ENCODE measurements at places on chromosomes 16 and 17. TPM values are rescaled to one million over a fixed set of nuclear protein-coding genes. Genes with fewer than 3 reads are reported as not detected.

DNA sequence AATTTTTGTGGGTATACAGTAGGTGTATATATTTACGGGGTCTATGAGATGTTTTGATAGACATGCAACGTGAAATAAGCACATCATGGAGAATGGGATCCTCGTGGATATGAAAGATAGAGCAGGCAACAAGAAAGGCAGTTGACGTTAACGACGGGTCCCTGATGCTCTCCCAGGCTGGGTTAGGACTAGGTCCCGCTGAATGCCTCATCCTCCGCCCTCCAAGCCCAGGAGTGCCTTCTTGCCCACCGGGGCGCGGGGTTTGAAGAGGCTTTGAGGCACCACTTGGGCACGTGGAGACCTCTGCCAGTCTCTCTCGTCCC lies 9.5 kb upstream of the ZFP90 start:
- no peak for DNase-seq

DNA sequence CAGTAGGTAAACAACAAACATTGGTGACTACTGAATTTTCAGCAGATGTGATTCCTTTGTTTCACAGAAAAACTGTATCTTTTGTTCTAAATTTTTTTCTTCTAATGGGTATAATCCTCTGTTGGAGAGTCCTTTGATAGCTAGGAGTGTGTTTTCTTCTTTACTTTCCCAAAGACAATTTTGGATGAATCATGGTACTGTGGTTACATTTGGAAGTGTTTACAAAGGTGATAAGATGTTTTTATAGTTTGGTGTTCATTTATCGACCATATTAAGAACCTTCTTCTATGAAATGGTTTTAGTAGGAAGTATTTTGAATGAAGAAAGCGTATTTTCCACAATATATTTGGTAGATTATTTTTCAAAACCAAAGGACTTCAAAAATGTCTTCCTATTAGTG lies 333.7 kb downstream of the WWOX start:
- DNase-seq: no peak

DNA sequence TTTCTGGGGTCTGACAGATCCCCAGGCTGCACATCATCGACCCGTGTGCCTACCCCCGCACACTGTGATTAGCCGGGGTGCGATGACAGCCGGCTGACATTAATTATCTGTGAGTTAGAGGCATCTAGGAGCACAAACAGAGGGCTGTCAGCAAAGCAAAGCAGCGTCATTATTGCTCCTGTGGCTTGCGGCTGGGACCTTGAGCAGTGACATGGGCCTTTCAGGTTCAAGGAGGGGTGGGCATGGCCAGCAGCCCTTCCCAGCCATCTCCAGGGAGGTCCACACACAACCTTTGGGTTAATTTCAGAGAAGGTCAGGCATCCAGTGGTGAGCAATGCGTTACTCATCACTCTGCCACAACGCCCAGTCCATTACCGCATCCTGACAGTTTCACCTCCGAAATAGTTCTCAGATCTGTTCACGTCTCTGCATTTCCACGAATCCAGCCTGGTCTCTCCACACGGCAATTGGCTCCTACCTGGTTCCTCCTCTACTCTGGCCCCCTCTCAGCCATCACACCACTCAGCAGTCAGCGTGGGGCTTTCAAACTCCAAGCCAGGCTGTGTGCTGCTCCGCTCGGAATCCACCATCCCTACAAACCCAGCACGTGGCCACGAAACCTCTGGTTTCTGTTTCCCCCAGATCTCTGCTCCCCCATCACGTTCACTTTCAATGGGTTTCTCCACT lies 249.7 kb upstream of the C16orf82 start:
- DNase-seq: no peak

DNA sequence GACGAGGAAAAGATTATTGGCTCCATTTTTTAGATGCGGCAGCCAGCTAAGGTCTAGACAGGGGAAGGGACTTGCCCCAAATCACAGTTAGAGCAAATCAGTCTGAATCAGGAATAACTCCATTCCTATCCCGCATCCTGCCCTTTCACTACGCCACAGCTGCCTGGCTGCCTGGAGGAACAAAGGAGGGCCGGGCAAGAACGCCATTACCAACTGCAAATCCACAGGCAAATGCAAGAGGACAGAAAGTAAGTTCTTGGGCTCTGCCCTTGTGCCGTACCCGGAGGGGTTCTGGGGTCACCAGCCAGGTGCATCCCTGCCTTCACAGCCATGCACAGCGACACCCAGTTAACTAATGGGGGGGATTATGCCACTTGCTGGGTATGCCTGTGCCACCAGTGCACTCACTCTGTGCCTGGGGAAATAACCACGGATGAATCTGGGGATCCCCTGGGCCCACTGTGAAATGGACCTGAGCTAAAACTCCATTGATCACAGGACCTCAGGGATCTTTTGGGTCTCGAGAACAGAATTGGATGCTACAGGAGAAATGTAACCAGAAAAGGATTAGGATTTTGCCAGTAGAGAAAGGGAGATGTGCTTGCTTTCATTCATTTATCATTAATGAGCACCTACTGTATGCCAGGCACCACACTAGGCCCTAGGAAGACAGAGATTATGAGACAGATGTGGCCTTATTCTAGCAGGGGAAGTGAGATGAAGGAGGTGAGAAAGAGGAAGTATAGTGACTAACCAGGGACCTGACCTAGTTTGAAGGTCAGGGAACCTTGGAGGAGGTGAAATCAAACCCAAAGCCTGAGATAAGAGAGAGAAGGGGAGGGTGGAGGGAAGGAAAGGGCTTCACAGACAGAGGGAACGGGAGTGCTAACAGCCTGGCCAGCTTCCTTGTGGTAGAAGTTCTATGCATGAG lies 17.7 kb downstream of the BCL7C start:
- DNase-seq: peak; percentile 48

DNA sequence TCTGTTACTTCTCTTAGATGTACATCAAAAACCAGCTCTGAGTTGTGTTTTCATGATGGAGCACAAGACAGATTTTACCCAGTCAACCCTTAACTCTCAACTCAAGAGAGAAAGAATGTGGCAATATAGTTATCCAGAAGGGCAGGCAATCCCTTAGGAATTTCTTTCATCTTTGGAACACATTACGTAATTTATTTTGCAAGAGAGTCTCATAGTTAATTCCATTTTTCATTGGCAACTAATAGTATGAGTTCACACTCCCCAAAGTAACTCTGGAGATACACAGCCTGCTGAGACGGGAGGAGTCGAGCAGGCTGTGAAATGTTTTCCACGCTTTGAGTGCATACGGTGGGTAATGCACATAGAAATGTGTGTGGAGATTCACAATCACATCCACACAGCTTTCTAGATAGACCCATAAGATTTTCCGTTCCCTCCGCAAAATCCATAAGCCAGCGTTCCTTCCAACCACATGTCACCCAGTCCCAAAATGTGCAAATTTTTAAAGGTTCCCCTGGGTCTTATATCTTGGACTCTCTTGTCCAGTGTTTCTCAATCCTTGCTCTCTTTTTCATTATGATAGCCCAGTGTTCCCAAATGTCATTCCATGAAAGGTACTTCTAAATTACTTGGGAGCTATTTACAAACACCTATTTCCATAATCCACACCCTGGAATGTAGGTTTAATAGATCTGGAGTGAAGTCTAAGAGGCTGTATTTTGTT lies 8.4 kb upstream of the CDRT4 start:
- no peak for DNase-seq

DNA sequence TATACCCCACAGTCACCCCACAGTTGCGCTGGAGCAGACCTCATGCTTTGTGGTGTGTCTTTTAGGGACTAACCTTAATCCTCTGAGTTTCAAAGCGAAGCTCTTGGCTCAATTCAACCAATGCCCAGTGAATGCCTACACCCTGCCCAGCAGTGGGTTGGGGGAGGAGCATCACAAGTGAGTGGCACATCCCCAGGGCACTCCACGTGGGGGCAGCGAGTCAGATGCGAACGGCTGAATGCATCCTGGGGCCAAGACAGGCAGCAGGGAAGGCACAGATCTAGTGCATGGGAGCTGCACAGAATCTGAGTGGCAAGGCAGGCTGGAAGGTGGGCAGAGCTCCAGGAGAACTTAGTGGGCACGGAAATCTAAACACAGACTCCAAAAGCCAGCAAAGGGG lies 39.2 kb downstream of the IFT140 start:
- DNase-seq: no peak

Gene DNAH9
- total RNA-seq: 1.3 TPM

GRCh38 chr16:87442581-87442966 lies 50.2 kb downstream of the ZCCHC14 start:
- DNase-seq: no peak

DNA sequence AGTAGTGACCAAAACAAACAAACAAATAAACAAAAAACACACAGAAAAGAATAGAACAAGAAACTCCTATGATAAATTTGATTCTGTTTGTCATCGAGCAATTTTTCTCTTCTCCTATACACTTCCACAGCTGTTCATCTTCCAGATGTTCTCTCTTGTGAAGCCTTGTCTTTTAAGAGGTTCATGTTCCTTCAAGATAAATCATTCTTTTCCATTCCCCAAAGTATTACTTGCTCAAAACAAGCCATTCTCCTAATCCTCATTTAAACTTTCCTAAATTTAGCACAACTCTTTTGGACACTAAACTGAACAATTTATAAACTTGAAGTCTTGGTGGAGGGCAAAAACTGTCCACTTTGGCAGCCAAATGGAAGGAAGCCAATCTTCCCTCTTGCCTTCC lies 103.3 kb downstream of the ABCA8 start:
- DNase-seq: peak; percentile 53

GRCh38 chr17:51035431-51035830 lies 85.2 kb downstream of the SPAG9 start:
- DNase-seq: peak; percentile 71

DNA sequence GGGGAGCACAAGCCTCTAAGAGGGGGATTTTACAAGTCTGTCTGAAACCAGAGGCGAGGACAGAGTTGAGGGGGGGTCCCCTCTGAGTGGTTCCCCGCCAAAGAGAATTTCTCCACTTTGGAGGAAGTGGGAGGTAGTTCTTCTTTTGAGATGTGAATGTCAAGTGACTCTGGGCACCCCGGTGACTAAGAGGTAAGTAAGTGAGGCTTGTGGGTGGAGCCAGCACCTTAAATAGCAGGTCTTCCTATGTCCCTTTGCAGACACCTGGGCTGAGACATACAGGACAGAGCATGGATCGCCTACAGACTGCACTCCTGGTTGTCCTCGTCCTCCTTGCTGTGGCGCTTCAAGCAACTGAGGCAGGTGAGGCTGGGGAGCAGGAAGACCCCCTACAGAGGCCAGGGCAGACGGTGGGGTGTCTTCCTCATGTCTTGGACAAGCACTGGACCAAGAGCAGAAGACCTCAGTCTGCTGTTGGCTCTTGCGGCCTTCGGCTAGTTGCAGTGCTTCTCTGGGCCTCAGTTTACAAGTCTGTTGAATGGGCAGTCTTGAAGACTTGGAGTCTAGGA lies at the start of gene CCL22:
TSS of gene CCL22 (plus strand) at position 257 of the 569 bp plus-strand sequence. CDS start at position 291, 34 bp downstream.
- no peak for DNase-seq

- no peak for DNase-seq
Measured at GRCh38 chr17:71921796-71922195, 199.0 kb upstream of the SOX9 start.

DNA sequence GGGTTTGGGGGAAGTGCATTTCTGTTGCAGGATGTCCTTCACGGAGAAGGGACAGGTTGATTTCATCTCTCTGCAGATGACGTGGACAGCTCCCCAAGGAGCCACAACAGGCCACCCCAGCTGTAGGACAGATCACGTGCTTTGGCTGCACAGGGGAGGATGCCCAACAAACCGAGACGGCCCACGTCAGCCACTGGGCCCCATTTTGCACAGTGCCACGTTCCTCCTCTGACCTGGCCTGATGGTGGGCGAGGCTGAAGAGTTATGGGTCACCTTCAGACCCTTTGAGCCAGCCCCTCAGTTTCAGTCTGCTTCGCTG lies 9.0 kb upstream of the RHBDL3 start:
- no peak for DNase-seq

Gene SLC22A31
- 0.21 TPM for total RNA-seq

GRCh38 chr17:82383411-82383810 lies 11.8 kb downstream of the UTS2R start:
- peak; percentile 47 for DNase-seq
